ENCODE measurements at places on chromosomes 1 and 21.

DNA sequence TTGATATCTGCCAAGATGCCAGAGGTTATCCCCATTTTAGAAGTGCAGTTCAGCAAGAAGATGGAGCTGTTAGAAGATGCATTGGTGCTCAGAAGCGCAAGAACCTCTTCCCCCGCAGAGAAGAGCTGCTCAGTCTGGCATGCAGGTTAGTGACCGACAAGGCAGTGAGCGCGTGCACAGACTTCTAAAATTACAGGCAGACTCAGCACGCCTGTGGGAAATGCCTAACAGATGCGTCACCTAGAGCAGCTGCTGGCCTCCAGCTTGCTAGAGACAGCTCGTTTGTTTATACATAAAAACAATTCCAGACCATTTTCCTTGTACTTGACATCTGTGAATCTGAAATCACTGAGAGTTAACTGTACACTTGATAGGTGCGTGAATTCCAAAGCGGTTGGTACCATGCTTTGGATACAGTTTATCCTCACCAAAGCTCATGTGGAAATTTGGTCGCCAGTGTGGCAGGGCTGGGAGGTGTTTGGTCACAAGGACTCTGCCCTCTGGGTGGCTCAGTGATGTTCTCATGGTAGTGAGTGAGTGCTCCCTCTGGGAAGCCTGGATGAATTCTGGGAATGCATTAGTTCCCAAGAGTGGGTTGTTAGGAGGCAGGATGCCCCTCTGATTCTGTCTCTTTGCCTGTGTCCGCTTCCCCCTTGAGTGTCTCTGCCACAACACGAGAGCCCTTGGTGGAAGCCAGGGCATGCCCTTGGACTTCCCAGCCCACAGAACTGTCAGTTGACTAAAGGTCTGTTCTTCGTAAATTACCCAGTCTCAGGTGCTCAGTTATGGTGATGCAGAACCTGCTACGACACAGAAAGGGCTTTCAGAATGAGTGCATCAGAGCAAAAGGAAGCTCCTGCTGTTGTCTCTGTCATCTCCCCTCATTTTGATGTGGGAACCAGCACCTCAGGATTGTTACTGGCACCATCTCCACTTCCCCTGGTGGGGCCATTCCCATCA is 24.4 kb downstream of the SNAP47 start:
- peak; percentile 96 for DNase-seq

- DNase-seq, result peak; percentile 24
These were observed 11.3 kb downstream of the FMO2 start for GRCh38 chr1:171196351-171196750.

GRCh38 chr21:15564907-15565306 is 164.9 kb upstream of the USP25 start:
- DNase-seq, result no peak

DNA sequence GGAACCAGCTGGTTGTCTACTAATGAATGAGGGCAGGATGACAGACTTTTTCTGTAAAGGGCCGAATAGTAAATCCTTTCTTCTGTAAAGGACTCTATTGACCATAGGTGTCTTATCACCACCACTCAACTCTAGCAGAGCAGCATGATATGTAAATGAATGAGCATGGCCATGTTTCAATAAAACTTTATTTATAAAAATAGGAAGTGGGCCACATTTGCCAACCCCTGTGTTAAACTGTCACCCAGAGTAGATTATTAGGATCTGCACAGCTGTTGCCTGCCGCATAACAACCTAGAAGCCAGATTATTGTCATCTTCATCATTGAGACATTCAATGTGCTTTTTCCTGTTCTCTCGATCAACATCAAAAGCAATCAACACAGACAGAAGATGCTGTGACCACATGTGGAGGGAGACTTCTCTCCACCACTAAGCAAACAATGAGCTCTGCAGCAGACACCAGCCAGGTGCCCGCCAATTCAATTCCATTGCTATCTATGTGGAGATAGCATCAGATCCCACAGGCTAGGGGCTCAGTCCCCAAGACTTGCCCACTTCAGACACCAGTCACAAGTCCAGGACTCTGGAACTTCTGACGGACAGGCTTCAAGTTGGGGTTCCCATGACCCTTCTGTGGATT is 6.8 kb upstream of the EFHD2 start:
- no peak for DNase-seq

GRCh38 chr1:21933397-21934248 is 3.5 kb downstream of the HSPG2 start:
- DNase-seq, result no peak

DNA sequence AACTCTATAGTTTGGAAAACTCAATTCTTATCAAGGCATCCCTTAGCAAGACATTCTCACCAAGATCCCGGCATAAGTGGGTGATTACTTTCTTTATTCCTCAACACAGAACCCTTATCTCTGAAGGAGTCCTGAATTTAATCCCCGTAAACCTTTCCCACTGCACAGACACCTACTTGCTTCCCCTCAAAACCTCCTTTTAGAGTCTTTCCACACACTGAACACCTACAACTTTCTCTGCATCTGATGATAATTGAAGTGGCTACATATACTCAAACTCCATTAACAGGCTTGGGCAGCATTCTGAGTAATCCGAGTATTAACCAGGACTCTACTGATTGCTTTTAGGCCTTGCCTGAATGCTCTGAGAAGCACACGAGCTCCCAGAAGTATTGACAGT is 23.5 kb downstream of the PALMD start:
- DNase-seq, result no peak

DNA sequence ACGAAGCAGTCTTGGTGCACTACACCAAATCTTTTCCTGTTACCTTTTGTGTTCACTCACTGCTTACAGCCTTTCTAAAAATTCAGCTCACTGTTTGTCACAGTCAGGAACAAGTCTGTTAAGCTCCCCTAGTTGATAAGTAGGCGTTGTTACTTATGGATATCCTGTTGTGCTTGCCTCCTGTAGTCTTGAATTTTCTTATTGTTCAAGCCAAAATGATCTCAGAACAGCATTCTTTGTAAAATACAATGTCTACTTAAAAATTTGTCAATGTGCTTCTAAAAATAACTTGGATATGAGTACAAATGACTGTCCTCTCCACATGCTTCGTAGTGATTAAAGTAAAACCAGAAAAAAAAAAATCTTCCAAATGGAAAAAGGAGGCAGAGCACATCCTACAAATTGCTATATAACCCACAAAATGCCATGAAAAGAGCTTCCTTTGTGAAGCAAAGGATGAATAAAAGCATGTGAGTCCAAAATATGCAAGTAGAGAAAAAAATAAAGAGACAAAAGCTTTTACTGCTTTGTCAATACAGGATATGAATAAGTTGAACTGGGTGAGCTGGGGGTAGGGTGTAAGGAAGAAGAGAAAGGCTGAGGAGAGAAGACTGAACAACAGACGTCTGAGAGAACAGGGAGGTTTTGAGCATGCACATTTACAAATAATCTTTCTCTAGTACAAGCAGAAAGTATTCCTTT is 228.9 kb upstream of the ADGRL4 start:
- peak; percentile 28 for DNase-seq

- DNase-seq, result peak; percentile 76
These were observed 95.0 kb downstream of the LAMC2 start for GRCh38 chr1:183281039-183281438.

DNA sequence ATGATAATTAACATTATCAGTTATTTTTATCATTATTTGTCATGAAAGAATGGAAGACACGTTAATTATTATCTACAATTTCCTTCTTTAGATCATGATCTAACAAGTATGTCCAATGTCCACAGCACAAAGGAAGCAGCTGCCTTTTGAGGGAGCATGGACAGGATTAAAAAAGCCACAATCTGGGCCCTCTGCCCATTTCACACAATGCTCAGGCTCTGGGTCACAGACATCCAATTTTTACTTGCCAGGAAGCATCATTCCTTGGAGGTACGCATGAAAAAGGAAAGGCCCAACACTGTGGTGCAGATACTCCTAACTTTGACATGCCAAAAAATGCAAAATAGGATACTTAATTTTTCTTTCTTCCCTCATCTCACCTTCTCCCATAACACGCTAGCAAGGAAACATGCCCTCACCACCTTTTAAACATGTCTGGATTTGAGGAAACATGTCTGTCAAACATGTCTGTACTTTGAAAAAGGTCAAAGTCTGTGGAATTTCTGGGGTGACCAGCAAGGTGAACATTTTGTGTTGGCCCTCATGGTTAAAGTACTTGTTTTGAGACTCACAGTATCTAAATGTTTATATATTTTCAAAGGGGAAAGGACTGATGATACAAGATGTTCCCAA is 40.0 kb downstream of the GADD45A start:
- DNase-seq, result peak; percentile 88

- DNase-seq, result no peak
These were observed 53.0 kb upstream of the AKT3 start for GRCh38 chr1:243903041-243903440.

GRCh38 chr1:24903011-24903461 is 27.0 kb downstream of the RUNX3 start:
- no peak for DNase-seq

- peak; percentile 83 for DNase-seq
These were observed 17.9 kb upstream of the MIIP start for GRCh38 chr1:12001249-12001917.

DNA sequence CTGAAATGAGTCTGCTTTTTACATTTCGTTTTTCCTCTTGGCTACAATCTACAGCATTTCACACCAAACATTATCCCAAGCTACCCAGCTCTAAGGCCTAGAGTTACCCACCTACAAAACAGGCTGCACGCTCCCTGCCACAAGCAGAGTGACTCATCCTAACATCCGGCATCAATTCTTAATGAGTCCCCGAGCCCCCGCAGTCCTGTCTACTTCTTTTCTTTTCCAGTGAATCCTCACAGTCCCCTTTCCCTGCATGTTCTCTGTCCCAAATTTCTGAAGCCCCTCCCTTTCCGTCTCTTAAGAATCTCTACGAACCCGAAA is 650 bp downstream of the PCNX2 start:
- peak; percentile 66 for DNase-seq

GRCh38 chr1:232951180-232951579 is 769 bp downstream of the NTPCR start:
- DNase-seq, result peak; percentile 14

DNA sequence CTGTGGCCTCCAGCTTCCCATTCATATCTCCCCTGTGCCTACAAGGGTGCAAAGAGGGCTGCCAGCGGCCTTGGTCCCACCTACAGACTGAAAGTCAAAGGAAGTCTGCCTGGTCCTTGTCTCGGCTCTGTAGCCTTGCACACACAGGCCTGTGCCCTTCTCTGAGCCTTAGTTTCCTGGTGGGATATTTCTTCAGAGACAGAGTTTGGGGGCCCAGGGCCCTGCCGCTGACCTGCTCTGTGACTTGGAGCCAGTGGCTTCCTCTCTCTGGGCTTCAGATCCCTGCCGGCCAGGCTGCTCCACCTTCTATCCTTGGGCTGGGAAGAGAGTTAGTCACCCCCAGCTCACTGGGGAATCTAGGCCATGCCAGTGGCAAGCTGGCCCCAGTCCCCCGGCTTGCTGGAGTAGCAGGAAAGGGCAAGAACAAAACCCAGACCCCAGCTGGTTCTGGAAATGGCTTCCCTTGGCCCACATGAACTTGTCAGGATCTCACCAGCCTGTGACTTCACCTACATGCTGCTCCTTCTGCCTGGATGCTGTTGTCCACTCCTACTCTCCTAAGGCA is 1.0 kb upstream of the TMEM61 start:
- DNase-seq, result no peak
